D341Med (cell line): ENCODE measurements at places on chromosomes 11 and 22.

- DNase-seq, result no peak
Observed at GRCh38 chr11:28457481-28458065, 349.4 kb downstream of the METTL15 start.

GRCh38 chr22:47351836-47352579 is 589.6 kb downstream of the TBC1D22A start:
- peak; percentile 15 for DNase-seq

DNA sequence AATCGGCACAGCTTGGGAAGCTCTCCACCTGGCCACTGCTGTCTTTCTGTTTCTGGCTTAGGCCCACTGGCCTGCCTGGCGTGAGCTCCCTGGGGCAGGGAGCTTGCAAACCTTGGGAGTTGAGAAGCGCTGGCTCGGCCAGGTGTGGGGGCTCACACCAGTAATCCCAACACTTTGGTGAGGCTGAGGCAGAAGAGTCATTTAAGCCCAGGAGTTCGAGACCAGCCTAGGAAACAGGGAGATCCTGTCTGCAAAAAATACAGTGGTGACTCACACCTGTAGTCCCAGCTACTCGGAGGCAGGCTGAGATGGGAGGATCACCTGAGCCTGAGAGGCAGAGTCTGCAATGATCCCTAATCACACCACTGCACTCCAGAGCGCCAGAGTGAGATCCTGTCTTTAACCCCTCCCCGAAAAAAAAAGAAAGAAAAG is 4.0 kb downstream of the AP5B1 start:
- no peak for DNase-seq

DNA sequence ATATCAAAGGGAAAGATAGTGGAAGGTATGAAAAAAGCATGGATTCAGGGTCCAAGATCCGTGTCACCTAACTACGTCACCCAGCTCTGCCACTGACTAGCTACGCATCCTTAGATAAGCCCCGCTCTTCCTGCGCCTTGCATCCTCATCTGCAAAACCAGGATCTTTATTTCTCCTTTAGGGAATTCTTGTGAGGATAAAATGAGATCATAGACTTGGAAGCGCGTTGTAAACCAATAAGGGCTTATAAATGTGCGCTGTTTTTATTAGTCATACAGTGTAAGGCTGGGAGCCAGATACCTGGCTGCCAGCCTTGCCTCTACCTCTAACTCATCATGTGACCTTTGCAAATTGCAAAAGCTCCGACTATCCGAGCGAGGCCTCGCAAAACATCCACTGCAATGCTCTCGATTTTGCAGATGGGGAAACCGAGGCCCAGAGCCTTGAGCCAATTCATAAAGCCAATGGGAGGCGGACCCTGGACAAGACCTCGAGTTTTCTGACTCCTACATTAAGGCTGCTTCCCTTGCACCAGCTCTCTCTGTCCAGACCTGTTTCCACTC is 753 bp downstream of the PRPF19 start:
- no peak for DNase-seq

GRCh38 chr11:23336961-23337360 is 476.7 kb upstream of the CCDC179 start:
- no peak for DNase-seq

DNA sequence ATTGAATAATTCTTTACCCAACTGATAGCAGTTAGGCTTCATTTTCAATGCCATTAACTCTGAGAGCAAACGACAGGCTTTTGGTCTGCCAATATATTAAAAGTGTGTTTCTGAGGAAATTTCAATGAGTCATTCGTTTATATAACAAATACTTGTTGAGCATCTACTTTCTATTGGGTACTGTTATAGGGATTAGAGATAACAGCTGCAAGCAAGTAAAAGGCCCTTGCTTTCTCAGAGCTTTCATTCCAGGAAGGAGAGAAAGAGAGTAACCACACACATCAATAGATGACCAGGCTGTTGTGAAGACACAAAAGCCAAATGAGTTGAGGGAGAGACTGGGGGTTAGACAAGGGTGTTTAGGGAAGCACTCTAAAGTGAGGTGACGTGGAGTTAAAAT is 35.7 kb downstream of the CD44 start:
- DNase-seq, result no peak

DNA sequence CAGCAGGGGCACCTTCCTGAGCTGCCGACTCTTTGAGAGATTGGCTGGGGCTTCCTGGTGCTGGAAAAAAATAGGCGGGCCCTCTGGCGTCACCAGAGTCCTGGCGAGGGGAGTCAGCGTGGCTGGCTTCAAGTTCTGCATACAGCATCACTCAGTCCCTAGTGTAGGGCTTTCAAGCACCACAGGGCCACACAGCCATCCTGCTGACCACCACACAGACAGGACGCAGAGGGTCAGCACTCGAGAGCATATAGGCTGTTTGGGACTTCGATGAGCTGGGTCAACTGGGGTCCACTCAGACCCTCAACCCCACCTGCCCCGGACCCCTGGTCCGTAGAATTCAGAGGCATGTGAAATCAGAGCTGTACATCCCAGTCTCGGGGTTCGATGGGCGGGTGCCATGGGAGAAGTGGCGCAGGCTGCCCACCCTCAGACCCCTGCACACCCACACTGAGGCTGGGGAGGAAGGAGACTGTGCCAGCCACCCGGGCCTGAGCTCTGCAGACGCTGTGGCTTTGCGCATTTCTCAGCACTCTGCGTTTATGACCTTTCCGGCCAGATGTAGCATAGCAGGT is 1131.9 kb downstream of the BRD1 start:
- DNase-seq, result no peak

DNA sequence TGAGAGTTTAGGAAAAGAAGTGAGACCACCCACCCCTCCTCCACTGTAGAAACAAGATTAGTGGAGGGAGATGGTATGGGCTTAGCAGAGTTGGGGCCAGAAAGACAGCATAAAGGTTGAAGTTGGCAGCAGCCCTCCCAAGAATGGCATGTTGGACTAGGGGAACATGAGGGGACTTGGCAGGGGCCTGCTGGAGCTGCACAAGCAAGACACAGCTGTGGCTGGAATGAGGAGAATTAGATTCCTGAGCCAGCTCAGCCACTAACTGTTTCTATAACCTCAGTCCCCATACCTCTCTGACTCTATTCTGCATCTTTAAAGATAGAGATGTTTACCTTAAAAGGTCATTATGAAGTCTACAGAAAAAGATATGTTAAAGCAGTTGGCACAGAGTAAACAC is 13.2 kb downstream of the MAP6 start:
- peak; percentile 35 for DNase-seq

GRCh38 chr22:22700631-22701030 is 56.2 kb downstream of the GGTLC2 start:
- no peak for DNase-seq

DNA sequence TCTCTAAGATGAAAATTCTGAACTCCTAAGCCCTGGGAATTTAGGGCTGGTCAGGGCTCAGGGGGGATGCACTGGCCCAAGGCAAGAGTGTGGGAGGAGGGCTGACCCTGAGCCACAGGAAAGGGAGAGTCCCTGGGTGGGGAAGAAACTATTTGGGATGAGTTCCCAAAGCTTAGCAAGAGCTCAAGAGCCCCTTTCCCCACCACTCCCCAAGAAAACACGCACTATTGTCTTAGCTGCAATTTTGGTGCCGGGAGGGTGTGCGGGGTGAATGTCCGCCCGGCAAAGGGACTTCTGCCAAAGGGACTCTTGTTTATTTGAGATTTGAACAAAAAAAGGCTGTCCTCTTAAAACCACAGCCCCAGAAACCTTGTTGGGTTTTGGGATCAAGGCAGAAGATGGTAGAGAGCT is 37.0 kb downstream of the KIAA1671 start:
- no peak for DNase-seq

DNA sequence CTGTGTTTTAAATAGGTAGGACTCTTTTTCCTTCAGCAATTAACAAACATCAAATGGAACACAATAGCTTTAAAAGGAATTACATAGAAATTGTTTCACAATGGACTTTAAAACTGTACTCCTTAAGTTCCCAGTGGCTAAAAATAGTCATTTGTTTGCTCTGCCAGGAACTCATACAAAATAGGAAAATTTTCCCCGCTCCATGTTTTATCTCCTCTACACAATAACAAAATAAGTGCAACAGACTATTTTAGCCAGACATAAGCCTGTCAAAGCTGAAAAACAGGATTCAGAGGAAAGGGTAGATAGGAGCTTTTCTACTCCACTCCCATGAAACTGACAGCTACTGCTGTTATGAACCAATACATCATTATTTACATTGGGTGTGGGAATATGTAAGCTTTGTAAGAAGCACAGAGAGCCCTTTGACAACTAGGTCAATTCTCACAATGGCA is 90.1 kb downstream of the STK33 start:
- no peak for DNase-seq

- DNase-seq, result no peak
Observed at GRCh38 chr11:115183830-115184229, 320.4 kb downstream of the CADM1 start.

GRCh38 chr11:131393691-131394090 is 23.3 kb downstream of the NTM start:
- DNase-seq, result no peak
